ENCODE measurements at places on chromosomes 1 and 21.

DNA sequence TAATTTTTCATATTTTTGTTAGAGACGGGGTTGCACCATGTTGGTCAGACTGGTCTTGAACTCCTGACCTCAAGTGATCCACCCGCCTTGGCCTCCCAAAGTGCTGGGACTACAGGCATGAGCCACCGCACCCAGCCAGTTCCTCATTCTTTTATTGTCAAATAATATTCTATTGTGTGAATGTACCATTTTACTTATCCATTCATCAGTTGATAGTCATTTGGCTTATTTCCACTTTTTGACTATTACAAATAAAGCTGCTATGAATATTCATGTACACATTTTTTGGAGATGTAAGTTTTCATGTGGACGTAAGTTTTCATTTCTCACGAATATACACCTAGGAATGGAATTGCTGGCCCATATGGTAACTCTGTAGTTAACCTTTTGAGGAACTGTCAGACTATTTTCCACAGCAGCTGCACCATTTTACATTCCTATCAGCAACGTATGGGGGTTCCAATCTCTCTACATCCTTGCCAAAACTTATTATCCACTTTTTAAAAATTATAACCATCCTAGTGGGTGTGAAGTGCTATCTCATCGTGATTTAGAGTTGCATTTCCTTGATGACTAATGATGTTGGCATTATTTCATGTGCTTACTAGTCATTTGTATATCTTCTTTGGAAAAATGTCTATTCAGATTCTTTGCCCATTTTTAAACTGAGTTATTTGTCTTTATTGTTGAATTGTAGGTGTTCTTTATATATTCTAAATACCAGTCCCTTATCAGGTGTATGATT, 12.7 kb downstream of the PACC1 start:
- no peak for DNase-seq

GRCh38 chr1:92066321-92066720, 8.9 kb downstream of the SETSIP start:
- DNase-seq = no peak

DNA sequence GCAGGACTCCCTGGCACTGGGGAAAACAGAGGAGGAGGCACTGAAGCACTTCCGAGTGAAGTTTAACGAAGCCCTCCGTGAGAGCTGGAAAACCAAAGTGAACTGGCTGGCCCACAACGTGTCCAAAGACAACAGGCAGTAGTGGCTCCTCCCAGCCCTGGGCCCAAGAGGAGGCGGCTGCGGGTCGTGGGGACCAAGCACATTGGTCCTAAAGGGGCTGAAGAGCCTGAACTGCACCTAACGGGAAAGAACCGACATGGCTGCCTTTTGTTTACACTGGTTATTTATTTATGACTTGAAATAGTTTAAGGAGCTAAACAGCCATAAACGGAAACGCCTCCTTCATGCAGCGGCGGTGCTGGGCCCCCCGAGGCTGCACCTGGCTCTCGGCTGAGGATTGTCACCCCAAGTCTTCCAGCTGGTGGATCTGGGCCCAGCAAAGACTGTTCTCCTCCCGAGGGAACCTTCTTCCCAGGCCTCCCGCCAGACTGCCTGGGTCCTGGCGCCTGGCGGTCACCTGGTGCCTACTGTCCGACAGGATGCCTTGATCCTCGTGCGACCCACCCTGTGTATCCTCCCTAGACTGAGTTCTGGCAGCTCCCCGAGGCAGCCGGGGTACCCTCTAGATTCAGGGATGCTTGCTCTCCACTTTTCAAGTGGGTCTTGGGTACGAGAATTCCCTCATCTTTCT, 75.5 kb downstream of the PIK3CD start:
- DNase-seq = no peak

DNA sequence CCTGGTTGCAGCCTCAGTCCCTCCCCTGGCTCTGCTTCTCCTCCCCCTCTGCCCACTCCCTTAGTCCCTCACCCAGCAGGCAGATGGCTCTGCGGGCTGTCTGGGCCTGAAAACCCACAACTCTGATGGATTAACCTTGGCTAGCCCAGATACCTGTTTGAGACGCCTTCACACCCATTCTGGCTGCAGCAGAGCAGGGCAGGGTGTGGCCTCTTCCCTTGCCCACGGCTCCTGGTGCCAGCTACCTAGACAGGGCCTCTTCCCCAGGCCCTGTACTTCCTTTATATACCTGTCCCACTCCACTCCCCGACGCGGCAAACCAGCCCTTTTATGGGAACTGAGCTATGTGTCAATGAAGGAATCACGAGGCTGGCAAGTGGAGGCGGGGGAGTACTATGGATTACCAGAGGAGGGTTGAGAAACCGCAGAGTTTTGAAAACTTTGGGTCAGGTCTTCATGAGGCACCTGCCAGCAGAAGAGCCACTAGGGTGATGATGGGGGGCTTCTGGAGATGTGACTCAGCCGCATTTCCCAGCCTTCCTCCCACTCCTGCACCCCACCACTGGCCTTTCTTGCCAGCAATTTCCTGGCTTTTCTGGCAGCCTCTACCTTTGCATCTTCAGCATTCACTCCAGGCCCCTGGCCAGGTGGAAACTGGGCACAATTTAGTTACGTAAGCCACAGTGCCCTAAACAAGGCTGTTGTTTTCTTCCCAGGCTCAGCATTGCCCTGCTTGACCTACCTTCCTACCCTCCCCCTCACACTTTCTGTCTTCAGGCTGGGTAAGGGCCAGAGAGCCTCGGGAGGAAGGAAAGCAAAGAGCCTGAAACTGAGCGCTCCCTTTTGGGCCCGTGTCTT, at the start of gene CHI3L1:
CHI3L1 (minus strand) TSS at position 259 of the 858 bp plus-strand sequence; CDS start at position 178, 81 bp downstream.
- no peak for DNase-seq

- DNase-seq = no peak
Observed at GRCh38 chr1:76153841-76154205, 79.3 kb downstream of the ST6GALNAC3 start.

GRCh38 chr1:16061266-16061665, 12.2 kb downstream of the FAM131C start:
- no peak for DNase-seq

DNA sequence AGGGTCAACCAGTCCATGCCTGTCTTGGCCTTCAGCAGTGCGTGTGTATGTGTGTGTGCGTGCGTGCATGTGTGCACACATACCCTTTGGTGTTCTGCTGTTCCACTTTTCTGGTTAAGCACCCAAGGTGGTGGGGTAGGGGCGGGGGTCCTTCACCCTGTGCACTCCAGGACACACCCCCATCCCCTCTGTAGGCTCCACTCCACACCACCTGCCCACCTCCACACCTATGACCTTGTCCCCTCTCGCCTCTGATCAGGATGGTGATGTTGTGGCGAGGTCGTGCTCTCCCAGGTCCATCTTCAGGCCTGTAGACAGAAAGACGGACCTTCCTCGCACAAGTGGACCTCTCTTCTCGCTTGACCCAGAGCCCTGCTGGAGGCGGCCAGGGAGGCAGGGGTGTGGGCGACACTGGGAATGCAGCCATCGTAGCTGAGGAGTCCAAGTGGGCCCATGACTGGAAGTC, 44.6 kb downstream of the WDR4 start:
- no peak for DNase-seq

- DNase-seq = no peak
Observed at GRCh38 chr1:174956976-174957375, 42.8 kb upstream of the CACYBP start.

DNA sequence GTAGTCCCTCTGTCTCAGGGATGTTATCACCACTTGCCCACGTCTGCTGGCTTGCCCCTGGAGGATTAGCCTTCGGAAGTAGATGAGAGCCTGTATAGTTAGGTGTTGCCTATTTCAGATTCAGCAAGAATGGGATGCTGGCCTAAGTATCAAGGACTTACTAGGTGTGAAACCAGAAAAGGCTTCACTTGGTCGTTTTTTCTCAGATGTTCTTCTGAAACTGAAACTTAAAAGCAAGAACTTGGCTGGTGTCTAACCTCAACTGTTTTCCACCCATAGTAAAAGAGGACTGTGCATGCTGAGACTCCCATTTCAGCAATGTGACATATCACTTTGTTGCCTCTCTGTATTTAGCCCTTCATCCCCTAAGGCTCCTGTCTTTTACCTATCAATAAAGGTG, 67.0 kb upstream of the LRRC53 start:
- no peak for DNase-seq

DNA sequence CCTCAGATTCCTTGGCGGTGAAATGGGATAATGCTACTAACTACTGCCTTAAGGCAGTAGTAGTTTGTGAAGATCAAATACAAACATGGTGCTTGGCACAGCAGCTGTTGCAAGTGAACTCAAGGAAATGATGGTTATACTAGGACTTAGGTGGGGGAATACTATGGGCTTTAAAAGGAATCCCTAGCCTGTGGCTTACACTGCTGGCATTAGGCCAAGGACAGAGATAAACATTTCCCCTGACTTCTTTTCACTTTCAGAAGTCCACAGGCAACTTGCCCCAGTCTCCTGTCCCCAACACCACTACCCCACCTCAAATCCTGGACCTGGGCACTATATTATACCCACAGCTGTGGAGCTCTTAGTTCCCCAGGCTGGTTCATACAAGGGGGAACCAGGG, 13.1 kb upstream of the VAMP4 start:
- DNase-seq = no peak

DNA sequence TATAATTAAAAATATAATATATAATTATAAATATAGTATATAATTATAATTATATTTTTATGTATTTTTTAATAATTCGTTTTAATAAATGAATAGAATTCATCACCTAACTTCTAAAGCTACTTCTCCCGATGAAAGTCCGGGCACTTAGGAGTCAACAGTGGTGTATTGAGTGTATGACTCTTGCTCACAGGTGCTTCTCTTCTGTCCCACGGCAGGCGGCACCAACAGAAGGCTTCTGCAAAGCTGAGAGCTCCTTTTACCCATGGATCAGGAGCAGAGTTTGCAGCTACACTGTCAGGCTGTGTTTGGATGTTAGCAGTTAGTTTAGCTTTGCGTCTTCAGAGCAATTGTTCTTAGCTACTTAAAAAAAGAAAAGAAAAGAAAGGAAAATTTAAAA, 122.4 kb downstream of the LIPI start:
- DNase-seq = no peak

GRCh38 chr1:184755226-184756065, 788 bp upstream of the EDEM3 start:
- no peak for DNase-seq

GRCh38 chr1:226990133-226990716, 50.1 kb downstream of the COQ8A start:
- no peak for DNase-seq

DNA sequence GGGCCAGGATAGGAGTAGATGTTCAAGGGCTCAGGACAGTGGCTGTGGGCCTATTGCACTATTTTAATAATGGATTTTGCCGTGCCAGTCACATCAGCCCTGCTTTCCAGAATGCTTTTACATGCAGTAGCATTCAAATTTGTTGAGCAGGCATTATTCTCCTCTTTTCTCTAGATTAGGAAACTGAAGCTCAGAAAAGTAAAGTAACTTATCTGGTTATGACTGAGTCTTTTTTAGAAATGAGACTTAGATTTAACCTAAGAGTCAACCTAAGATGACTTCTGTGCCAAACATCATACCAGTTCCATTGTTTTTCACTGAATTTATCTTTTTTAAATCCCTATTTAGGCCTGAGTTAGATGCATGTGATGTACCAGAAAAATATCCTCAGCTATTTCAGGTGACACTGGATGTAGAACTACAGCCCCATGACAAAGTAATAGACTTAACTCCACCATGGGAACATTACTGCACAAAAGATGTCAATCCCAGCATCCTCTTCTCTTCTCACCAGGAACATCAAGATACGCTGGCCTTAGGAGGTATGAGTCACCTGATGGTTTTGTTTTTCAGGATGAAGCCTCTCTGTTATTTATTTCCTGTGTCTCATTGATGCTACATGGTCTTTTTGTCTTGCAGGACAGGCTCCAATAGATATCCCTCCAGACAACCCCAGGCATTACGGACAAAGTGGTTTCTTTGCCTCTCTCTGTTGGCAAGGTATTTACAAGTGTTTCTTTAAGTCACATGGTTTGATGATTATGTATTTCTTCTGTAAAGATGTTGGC, 31.4 kb upstream of the LEPR start:
- DNase-seq = no peak

DNA sequence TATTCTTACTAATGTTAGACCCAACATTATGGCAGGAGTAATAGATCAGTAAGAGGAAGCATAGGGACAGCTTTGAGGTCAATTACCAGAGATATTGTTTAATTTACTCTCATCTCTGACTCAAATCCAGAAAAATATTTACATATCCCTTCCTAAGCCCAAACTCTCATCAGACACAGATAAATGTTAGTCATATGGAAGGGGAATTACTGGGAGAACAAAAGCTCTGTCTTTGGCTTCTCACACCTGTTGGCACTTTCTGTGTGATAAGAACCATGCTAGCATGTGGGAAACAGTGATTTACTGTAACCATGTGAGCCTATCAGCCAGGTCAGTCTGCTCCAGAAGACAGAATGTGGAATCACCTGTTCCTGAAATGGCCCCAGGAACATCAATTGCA, 72.4 kb downstream of the DUSP10 start:
- DNase-seq = no peak

DNA sequence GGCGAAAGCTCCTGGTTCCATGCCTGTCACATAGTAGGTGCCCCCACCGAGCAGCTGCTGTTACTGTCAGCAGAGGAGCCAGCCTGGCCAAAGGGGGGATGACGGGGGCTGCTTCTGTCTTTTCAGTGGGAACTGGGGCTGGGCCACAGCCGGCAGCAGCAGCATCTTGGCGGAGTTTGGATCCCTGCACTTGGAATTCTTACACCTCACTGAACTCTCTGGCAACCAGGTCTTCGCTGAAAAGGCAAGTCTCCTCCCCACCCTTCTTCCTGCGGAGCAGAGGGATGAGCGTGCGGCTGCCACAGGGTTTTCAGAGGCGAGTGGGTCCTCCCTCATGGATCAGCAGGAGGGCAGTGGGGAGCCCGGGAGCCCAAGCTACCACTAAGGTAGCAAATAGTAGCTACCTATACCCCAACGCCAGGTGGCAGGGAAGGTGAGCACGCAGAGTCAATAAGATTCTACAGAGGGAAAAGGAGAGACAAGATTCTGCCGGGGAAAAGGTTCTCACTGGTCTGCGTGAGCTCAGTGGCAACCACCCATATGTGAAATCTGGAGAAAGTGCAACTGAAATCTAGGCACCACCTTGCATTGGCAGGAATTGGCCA, 41.4 kb upstream of the SELENON start:
- DNase-seq = no peak

GRCh38 chr1:85862456-85862855, 154.2 kb upstream of the ZNHIT6 start:
- DNase-seq = no peak

DNA sequence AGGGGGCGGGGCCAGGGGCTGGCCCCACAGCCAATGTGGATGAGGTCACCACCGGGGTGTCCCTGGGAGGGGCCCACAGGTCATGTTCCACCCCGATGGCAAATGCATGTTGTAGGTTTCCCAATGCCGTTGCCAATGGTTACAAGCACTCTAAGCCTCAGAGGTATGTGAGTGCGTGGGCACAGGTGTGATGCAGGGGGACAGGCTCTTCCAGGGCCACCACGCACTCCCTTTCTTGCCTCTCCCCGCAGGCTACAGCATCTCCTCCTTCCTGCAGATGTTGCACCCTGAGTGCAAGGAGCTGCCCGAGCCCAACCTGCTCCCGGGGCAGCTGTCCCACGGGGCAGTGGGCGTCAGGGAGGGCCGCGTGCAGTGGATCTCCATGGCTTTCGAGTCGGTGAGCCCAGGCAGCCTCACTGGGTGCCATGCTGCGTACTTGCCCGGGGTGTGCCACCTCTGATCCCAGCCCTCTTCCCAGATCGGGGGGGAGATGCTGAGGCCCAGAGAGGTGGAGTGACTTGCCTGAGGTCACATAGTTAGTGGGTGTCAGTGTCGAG, 52.4 kb downstream of the DISP3 start:
- no peak for DNase-seq
